CD4-positive, alpha-beta T cell treated with Interleukin-2 at 100 ng/mL for 4 hours (primary cell): ENCODE measurements at places on chromosomes 13 and 19.
A peak's percentile ranks its signal among the peaks of the same experiment; 100 is the strongest.

DNA sequence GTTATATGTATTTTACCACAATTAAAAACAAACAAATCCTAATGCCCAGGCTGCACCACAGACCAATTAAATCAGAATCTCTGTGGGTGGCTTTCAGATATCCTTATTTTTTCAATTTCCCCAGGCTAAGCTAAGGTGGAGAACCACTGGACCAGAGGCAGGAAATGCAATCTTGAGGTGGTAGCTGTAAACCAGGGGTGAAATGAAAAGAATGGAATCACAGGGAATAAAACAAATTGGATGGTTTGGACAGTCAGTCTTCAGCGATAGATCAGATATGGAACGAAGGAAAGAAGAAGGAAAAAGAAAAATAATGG, 215.4 kb downstream of the KCNRG start:
- no peak for DNase-seq

DNA sequence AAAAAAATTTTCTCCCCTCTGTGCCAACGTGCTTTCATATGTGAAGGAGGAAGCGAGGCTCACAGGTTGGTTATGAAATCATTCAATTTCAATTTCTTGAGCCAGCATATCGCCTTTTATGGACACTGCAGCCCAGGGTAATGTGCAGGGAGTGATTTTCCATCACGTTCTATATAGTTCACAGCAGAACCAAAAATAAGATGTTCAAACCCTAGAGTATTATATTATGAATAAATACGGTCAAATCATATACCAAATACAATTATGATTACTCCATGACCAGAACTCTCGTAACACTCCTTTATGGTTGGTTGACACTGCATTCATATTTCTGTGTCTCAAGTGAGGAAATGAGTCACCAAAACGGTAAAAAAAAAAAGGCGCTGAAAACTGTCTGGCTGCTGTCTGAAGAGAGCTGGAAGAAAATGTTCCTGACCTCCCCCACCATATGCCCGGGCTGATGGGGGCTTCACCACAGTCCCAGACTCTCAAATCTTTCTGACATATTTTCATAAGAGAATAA, 75.8 kb upstream of the UBAC2 start:
- DNase-seq, result peak; percentile 31

GRCh38 chr13:33518452-33518851, 232.9 kb upstream of the STARD13 start:
- no peak for DNase-seq

DNA sequence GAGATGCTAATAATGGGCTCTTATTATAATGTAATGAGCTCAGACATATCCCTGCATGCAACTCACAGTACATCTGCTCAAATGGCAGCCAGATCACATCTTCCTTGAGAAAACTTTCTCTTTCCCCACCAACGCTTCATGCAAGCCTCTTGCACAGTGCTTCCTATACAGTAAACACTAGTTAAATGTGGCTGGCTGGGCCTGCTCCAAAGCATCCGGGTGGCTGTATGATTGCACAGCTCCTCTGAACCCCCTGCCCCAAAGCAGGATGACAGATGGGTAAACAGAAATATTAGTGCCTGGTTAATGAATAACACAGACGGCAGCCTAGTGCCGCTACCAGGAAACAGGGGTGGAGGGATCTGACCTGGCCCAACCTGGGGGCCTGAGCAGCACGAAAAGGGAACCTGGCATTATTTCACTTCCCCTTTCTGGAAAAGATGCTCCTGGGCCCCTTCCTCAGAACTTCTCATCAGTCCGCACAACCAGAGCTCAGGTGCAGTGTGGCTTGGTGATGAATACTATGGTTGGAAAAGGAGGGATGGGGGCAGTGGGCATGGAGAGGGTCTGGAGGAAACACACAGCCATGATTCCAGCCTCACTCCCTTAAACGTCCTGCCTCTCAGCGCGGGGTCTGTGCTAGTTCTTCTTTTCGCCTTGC, 10.8 kb downstream of the FFAR2 start:
- DNase-seq, result no peak

- no peak for DNase-seq
These were observed 7.7 kb downstream of the GADD45B start for GRCh38 chr19:2483484-2484151.

DNA sequence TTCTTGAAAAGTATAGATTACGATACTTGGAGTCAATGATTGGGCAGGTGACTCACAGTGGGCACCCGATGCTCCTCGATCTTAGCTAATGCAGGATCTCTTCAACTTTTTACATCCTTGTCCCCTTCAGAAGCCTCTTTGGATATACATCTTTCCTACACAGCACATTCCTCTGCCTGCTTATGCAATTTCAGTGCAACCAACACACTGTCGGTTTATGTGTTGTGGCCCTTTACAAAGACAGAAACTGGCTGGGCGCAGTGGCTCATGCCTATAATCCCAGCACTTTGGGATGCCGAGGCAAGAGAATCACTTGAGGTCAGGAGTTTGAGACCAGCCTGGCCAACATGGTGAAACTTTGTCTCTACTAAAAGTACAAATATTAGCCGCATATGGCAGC, 2.6 kb downstream of the GPR42 start:
- no peak for DNase-seq

DNA sequence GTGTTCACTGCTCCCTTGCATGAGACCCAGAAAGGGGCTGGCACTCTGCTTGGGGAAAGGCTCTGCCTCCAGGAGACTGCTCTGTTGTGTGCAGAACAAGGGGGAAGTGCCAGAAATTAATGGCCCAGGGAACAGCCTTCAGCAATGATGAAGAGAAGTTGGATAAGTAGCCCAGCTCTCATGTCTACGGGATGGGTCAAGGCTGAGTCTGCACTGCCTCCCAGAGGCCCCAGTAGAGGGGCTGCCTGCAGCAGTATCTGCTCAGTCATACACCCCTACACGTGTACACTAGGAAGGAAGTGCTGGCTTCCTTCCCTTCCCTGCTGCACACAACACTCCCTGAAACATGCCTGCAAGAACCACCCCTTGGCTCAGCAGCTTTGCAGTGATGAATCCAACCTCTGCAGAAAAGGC, 54.6 kb upstream of the URI1 start:
- no peak for DNase-seq

DNA sequence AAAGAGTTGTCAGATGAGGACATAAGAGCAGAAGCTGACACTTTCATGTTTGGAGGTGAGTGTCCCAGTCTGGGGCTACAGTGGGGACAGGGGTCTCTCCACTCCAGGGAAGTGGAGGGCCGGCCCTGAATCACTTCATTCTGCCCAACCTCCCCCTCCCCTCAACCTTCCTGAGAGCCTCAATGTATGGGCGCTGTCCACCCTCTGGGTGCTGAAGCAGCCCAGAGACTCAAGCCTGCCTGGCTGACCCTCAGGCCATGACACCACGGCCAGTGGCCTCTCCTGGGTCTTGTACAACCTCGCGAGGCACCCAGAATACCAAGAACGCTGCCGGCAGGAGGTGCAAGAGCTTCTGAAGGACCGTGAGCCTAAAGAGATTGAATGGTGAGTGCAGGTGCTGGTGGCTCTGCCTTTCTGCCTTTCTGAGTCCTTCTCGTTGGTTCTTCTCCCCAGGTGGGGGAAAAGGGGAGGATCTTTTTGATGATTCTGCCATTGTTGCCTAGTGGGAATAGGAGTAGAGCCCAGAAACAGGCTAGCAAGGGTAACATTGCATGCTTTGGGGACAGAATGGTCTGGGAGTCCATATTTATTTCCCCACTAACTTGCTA, 8.8 kb downstream of the CYP4F8 start:
- no peak for DNase-seq

DNA sequence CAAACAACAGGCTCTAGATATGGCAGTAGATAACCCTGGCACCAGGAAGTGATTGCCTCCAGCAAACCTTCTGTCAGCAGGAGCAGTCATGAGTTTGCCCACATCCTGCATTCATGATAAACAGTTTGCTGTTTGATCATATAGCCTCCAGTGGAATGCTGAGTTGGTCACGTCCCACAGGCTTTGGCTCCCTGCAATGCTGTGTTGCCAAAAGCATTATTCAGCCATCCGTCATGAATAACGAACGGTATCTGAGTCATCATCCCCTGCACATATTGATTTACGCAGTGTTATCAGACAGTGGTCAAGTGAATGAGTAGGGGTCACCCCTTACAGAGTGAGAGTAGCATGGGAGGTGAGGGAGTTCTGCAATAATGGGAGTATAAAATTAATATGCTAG, 21.9 kb upstream of the ZNF432 start:
- no peak for DNase-seq

- no peak for DNase-seq
These were observed 29.3 kb downstream of the ZNF566 start for GRCh38 chr19:36460046-36460445.

DNA sequence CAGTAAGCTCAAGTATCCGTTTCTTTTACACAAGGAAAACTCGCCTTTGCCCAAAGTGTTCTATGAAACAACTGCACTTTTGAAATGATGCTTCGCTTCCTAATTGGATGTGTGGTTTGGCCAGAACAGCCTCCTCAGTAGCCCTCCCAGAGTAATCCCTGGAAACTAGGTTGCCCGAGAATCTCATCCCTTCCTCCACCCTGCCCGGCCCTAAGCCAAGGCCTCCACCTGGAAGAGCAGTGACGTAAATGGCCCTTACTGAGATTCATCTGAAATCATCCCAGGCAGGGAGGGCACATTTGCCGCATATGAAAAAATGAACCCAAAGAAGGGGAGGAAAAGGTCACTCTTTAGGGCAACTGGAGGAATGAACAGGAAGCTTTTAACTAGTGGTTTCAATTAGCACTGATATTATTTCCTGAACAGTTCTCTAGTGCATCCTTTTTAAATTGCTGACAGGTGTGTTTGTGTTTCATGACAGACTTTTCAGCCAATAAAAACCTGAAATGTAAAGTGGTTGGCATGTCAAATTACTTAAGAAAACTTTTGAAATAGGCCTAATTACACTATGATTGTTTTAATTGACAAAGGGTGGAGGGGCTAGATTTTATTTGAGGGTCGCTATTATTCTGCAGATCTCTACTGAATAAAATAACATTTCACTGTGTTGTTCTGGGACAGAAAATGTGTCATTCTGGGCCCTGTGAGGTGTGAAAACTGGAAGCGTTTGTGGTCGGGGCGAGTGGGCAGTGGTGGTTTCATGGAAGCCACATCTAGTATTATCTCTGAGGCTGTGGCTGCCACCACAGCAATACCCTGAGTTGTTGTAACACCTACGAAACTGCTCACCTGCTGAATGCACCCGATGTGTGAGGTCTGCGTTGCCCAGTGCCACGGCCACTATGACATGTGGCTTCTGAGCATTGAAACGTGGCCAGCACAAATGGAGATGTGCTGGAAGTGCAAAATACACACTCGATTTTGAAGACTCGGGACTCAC, 112.1 kb downstream of the ZIC5 start:
- DNase-seq, result peak; percentile 10

DNA sequence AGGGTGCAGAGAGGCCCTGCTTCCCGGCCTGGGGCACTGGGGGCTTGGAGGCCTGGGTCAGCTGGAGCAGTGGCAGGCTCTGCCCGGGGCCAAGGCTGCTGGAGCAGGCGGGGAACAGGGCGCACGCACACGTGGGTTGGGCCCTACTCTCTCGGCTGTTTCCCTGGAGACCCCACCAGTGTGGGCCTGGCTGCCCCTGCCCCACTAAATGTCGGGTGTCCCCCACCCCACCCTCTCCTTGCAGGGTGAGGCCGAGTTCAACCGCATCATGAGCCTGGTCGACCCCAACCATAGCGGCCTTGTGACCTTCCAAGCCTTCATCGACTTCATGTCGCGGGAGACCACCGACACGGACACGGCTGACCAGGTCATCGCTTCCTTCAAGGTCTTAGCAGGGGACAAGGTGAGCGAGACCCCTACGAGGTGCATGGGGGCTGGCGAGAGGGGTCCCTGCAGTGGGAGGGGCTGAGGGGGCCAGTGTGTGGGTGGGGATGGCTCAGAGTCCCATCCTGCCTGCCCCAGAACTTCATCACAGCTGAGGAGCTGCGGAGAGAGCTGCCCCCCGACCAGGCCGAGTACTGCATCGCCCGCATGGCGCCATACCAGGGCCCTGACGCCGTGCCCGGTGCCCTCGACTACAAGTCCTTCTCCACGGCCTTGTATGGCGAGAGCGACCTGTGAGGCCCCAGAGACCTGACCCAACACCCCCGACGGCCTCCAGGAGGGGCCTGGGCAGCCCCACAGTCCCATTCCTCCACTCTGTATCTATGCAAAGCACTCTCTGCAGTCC, 15.3 kb downstream of the CAPN12 start:
- no peak for DNase-seq

DNA sequence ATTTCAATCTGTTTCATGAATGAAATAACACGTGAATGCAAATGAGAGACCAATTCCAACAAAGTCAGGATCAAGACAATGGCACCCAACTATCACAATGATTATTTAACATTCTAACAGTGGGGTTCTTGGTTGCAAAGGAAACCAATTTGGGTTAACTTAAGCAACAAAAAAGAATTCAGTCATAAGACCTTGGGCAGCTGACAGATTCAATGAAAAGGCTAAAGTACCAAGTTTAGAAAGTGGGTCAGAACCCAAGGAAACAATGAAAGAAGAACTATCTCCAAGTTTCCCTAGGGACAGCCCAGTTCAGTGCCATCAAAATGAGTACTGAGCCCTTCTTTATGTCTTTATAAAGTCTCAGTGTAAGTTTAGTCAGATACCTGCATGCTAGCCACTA, 17.5 kb upstream of the SIGLEC14 start:
- no peak for DNase-seq
